ENCODE measurements at places on chromosomes 4 and X.

DNA sequence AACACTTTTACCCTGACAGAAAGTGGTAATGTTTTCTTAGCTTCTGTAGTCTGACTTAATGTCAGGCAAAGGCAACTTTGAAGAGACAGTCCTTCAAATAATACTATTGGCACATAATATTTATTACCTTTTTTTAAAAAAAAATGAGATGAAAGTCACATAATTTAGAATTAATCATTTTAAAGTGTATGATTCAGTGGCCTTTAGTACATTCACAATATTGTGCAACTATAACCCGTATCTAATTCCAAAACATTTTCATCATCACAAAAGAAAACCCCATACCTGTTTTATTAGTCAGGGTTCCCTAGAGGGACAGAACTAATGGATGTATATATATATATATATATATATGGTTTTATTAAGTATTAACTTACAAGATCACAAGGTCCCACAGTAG lies 94.8 kb upstream of the TEX13A start:
- DNase-seq: peak; percentile 48

DNA sequence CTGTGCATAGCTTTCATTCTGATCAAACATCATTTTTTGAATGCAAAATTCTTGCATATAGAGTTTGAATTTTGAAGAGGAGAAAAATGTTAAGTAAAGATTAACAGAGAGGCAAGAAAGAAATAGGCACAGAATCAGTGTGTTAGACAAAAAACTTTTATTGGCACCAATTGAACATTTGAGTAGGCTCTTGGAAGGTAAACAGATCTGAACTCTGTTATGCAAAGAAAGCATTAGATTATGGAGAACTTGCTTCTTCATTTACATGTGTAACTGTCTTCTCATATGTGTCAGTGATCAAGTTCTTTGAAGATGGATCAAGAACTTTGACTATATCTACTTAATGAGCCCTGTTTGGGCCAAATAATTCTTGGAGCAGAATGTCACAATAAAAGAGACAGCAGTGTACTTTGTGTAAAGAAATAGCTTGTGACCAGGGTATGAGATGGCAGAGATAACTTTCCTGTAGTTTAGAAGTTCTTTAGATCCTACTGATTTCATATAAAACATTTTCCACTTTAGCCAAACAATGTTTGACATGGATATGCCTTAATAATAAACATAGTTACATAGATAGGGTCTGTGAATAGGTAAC lies 61.3 kb downstream of the LIMCH1 start:
- no peak for DNase-seq

GRCh38 chrX:120453985-120454384 lies 15.1 kb downstream of the LAMP2 start:
- DNase-seq: peak; percentile 40

GRCh38 chr4:8550691-8551090 lies 29.5 kb upstream of the GPR78 start:
- no peak for DNase-seq

DNA sequence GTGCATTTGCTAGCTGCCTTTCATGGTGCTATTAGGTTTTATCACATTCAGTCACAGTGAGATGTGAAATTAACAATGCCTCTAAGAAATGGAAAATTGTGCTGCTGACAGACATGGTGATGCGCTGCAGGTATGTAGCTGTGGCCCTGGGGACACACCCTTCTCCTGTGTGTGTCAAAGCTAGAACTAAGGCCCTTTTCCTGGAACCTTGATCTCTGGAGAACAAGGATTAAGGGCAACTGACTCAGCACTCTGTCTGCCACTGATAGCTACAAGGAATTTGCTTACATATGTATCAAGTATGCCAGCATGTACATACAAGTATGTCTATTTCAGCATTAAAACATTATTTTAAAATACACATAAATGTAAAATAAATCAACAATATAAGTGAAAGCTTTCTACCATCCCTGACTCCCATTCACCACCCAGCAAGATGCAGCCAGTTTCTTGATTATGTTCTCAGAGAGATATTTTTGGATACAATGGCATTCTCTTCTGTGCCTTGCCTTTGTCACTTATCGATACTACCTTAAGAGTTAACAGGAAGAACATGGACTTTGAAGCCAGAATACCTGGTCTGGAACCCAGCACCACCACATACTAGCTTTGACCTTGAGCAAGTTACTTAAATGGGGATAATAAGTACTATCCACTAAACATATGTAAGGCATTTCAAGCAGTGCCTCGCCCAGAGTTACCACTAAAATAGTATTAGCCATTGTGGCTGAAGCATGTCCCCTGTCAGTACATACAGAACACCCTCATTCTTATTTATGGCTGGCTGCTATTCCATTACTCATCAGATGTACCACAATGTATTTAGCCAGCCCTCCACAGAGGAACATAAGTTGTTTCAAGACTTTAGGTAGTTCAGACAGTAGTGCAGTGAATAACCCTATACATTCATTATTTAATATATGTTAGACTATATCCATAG lies 68.5 kb downstream of the NPNT start:
- peak; percentile 23 for DNase-seq

DNA sequence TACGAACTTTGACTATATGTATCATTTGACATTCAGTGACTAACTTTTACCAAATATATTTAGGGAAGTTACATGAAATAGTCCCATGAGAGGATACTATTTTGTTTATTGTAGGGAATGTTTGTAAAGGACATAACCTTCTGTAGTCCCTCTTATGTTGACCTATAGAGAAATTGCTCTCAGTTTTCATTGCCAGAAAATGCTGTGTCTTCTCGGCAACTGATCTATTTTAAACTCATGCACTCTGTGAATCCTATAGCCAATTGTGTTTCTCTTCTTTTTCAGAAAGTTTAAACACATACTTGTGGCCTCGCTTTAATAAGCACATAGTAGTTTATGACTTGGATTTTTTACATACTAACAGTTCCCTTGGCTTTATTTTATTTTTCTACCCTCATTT lies 38.2 kb downstream of the DMP1 start:
- no peak for DNase-seq
